ENCODE measurements at places on chromosomes 13 and 19. TPM values are rescaled to one million over a fixed set of nuclear protein-coding genes. Genes with fewer than 3 reads are reported as not detected.

- no peak for DNase-seq
Observed at GRCh38 chr19:46482631-46483030, 11.3 kb upstream of the PNMA8A start.

- no peak for DNase-seq
Observed at GRCh38 chr13:111319521-111319920, 921 bp upstream of the TEX29 start.

- no peak for DNase-seq
Observed at GRCh38 chr19:6126335-6126974, 9.0 kb upstream of the ACSBG2 start.

GRCh38 chr13:44678197-44678596, 102.1 kb upstream of the TSC22D1 start:
- no peak for DNase-seq

DNA sequence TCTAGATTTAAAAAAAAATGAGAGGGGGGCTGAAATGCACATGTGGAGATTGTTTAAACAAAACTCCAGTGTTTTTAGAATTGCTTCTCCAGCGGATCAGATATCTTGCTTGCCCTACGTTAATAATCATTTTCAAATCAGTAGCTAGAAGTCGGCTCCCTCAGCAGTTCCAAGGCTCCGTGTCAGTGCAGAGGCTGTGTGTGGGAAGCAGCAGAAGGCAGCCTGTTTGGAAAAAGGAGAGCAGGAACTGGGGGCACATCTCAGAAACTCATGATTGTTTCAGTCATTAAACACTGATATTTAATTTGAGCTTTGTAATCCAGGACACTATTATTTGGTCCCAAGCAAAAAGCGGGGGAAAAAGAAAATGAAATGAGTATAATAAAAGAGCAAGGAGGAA, 50.9 kb downstream of the SOX21 start:
- DNase-seq = no peak

DNA sequence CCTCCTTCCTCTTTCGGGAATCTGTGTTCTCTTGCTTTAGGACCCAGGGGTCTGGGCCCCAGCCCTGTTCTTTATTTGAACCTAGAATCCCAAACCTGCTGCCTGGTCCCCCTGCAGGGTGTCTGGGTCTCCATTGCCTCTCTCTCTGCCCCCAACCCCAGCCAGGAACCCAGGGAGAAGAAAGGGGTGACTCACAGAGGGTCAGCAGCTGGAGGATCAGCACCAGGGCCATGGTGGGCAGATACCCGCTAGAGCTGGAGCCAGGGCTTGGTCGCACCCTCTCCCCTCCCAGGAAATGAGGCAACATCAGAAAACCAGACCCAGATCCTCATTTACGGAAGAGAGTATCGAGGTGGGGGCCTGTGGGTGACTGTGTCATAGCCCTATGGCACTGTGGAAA, at the start of gene OSCAR:
Gene OSCAR, minus strand, starts transcription at position 243 of the 400 bp plus-strand sequence. Its CDS starts 11 bp downstream, at position 232.
- no peak for DNase-seq

DNA sequence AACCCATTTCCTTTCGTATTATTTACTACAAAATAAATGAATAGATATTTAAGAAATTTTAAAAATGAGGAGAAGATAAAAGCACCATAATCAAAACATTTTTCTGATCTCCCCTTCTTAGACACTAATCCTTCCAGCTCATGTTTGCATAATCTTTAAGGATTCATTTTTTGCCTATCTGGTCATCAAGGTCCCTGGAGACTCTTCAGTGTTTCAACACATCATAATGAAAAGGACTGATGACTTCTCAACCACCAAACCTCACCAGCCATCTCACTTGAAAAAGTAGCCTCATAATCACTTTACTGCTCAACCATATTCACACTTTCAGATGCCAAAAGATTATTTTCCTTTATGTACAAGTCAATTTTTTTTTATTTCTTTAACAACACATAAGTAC, 80.1 kb downstream of the DCLK1 start:
- DNase-seq = no peak

GRCh38 chr19:45130236-45130635, 30.5 kb downstream of the NKPD1 start:
- no peak for DNase-seq

DNA sequence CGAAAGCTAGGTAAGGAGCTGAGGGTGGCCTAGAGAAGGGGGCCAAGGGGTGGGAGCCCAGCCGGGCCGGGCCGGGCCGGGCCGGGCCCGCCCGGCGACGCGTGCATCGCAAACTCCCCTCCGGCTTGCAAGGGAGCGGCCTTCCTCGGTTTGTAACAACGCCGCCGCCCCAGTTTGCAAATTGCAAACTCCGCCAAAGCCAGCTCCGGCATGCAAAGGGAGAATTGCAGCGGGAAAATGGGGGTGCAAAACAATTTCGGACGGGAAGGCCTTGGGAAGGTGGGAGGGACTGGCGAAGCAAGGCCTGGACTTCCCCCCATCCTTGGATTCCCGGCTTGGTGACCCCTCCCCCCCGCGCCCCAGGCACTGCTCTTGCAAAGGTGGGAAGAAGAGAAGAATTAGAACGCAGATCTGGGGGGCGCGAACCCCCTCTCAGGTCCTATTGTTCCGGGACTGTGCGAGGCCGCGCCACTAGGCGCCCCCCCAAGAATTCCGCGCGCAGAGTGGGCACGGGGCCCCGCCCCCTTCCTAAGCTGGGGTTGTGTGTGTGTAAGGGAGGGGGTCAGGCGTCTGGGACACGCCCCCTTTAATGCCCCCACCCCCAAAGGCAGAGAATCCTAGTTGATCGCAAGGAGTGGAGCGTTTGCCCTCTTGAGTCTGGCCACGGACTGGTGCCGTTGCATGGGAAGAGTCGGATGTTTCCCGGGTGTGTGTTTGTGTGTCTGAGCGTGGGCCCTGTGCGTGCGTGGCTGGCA, 926 bp downstream of the PRR12 start:
- peak; percentile 51 for DNase-seq

- peak; percentile 99 for DNase-seq
Observed at GRCh38 chr19:6373096-6373812, 660 bp downstream of the ALKBH7 start.

GRCh38 chr13:113849981-113850721, 13.7 kb downstream of the GAS6 start:
- DNase-seq = peak; percentile 4

GRCh38 chr13:64925284-64925683, 2304.9 kb downstream of the PCDH9 start:
- DNase-seq = no peak

DNA sequence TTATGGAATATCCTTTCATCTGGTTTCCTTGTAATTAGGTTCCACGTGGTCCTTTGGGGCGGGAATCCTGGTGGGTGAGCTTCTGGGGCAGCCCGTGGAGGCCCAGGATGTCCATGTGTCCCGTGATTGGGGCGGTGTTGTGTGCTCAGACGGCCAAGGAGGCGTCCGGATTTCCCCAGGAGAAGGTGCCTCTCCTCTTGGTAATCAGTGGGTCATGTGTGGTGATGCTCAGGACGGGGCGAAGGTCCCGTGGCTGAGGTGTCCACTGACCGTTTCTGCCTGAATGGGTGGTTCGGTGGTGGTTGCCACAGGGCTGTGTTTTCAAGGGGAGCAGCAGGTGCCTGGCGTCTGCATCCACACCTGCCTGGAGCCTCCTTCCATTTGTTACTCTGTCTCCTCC, 52.2 kb upstream of the F7 start:
- DNase-seq = no peak

DNA sequence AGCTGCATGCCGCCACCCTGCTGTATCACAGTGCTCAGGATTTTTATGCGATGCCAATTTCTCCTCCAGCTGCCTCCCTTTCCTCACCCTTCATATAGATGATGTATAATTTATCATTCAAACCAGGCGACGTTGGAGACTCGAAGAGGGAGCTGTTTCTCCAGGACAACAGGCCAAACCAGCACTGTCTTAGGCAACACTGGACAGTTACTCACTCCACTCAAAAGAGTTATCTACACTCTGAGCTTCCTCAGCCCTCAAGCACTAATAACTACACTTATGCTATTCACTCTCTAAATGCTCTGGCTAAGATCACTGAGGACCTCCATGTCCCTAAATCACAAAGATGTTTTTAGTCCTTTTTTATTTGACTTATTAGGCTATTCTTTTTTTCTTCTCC, 87.3 kb upstream of the RFC3 start:
- DNase-seq = no peak

DNA sequence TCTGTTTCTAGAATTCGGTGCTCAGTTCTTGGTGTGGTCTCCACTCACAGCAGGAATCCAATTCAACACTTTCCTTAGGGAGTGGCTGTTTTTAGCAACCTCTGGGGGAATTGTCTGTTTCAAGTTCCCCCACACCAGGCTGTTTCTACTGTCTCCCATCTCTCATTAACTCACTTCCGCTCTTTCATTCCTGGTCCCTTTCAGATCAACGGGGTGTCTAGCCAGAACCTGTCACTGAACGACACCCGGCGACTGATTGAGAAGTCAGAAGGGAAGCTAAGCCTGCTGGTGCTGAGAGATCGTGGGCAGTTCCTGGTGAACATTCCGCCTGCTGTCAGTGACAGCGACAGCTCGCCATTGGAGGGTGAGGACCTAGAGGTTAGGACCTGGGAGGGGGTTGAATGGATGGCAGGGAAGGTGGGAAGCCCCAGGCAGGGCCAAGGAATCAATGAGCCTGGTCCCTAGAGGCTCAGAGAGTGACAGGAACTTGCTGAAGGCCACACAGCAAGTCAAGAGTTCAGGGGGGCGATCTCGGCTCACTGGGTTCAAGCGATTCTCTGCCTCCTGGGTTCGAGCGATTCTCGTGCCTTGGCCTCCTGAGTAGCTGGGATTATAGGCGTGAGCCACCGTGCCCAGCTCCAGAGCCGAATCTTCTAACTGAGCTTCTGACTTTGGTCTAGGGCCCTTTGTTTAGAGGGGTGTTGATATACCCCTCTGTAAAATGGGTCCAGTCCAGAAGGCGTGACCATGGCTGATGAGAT, 25.5 kb downstream of the TJP3 start:
- no peak for DNase-seq

Gene NXNL1
- not detected for total RNA-seq

Gene ZNF835
- total RNA-seq = 8.3 TPM

Gene SLAIN1
- 10.3 TPM for total RNA-seq

Gene LILRB4
- 1.5 TPM for total RNA-seq
